D341Med (cell line): ENCODE measurements at places on chromosomes 12 and 14.

DNA sequence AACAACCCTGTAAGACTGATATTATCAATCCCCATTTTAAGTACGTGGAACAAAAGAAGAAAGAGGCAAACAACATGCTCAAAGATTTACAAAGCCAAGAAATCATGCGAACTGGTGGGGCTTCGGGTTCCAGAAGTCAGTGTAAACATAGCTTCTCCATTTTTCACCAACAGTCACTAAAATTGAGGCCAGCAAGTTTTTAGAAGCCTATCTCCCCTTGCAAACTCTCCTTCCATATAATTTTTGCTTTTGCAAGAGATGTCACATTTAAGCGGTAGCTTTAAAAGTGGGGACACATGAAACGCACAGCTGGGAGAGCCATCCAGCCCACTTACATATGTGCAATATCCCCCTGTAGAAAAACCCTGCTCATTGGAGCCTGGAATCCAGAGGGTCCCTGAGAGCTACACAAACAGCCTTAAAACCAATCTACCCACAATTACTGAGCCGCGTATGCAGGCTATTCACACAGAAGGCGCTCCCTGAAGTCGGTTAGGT, 797 bp downstream of the SLC11A2 start:
- DNase-seq = no peak

DNA sequence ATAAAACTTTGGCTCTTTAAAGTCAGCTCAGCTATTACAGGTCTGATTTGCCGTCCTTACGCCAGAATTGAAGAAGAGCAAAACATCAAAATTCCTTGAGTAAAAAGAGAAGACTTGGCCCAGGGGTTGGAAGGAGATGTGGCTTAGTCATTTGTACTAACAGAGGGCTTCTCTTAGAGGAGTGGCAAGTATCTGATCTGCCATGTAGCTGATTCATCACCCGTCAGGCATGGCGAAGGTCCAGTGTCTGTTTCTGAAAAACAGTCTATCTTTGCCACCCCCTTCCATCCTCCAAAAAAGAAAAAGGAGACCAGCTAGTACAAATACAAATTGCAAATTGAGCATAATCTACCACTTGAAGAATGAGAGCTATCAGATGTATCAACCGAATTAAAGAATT, 91.9 kb downstream of the RAD52 start:
- no peak for DNase-seq

DNA sequence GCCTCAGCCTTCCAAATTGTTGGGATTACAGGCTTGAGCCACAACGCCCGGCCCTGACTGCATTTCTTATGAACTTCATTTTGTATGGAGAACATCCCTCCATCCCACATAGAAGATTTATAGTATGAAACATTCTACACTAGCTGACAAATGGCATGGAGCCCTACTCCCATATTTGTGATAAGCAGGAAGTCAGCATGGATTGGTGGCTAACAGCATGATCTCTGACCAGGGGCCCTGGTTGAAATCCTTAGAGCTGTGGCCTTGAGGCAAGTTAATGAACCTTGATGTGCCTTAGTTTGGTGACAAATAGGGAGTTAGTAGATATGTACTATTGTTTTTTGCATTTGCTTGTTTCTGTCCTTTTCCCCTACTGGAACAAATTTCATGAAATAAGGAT, 12.3 kb downstream of the IFI27L1 start:
- no peak for DNase-seq

DNA sequence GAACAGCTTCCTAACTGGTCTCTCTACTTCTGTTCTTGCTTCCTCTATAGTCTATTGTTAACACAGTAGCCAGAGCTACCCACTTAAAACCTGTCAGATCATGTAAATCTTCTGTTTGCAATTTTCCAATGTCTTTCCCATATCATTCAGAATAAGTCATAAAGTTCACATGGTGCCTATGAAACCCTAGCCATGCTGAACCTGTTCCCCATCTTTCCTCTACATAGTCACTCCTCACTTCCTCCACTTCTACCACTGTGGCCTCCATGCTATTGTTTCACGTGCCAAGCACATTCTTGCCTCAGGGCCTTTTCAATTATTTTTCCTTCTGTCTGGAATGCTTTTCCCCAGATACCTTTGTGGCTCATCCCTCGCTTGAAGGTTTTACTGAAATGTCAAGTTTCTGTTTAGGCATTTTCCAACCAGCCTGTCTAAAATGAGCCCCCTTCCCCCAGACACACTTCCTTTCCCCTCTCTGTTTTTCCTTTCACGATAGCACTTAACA, 132.1 kb downstream of the DYRK2 start:
- no peak for DNase-seq

GRCh38 chr12:111720457-111720856, 34.6 kb downstream of the ACAD10 start:
- DNase-seq = no peak
